Heart left ventricle (tissue), 16 donors: ENCODE measurements at places on chromosomes 5 and 9. TPM values are rescaled to one million over a fixed set of nuclear protein-coding genes. Genes with fewer than 3 reads are reported as not detected.

GRCh38 chr9:130451004-130451390 lies 6.2 kb downstream of the ASS1 start:
- DNase-seq = no peak

GRCh38 chr5:1762883-1763547 lies 36.6 kb downstream of the MRPL36 start:
- DNase-seq = no peak

DNA sequence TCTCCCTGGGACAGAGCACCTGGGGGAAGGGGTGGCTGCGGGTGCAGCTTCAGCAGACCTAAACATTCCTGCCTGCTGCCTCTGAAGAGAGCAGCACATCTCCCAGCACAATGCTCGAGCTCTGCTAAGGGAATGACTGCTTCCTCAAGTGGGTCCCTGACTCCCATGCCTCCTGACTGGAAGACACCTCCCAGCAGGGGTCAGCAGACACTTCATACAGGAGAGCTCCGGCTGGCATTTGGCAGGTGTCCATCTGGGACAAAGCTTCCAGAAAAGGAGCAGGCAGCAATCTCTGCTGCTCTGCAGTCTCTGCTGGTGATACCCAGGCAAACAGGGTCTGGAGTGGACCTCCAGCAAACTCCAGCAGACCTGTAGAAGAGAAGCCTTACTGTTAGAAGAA lies 77.2 kb downstream of the SLCO6A1 start:
- DNase-seq = peak; percentile 27

DNA sequence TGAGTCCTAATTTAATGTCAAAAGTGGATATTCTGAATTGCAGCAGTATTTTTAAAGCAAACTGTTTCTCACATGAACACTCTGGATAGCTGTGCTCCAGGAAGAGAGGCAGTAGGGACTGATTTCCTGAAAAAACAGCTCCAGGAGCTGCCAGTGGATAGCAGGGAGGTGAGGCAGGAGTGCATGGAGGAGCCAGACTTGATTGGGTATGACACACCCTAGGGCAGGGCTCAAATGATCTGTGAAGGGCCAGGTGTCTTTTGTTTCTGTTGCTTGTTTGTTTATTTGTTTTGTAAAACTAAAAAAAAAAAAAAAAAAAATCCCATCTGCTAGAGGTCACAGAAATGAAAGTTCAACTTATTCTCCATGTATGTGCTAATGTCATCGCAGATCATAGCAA lies 83.4 kb downstream of the ADRB2 start:
- no peak for DNase-seq

DNA sequence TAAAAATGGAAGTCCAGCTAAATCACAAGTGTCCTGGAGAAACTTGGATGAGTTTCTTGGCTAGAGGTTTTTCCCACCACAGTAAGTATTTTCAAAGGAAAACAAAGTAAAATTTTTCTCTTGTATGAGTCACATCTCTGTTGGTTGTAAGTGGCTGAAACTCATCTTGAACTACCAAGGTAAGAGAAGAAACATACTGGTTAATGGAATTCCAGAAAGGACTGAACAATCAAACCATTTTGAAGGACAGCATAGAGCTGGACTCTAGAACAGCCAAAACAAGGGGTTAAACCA lies 102.8 kb upstream of the CDKN2B start:
- no peak for DNase-seq

DNA sequence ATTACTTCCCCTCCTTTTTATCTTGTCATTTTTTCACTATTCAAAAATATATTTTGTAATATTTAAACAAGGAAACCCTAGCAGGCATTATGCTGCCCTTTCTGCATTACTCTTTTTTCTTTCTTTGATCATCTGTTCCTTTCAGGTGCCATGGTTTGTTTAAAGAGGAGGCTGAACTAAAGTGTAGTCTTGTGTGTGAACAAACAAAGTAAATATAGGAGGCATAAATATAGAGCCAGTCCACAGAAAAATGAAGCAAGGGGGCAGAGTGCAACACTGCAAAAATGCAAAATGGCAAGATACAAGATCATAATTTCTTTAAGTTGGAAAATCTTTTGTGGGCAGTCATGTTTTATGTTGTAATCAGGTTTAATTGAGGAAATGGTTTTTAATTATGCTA lies 947.3 kb upstream of the COX7C start:
- DNase-seq = no peak

Gene KIAA0825
- 2.3 TPM for total RNA-seq

Gene RMRP
- 462 TPM for total RNA-seq

Gene CBY3
- total RNA-seq = not detected
